ENCODE measurements at places on chromosomes 2 and 18. TPM values are rescaled to one million over a fixed set of nuclear protein-coding genes. Genes with fewer than 3 reads are reported as not detected.

Gene QPCT
- total RNA-seq: 5.0 TPM

Gene GPR45
- not detected for total RNA-seq

DNA sequence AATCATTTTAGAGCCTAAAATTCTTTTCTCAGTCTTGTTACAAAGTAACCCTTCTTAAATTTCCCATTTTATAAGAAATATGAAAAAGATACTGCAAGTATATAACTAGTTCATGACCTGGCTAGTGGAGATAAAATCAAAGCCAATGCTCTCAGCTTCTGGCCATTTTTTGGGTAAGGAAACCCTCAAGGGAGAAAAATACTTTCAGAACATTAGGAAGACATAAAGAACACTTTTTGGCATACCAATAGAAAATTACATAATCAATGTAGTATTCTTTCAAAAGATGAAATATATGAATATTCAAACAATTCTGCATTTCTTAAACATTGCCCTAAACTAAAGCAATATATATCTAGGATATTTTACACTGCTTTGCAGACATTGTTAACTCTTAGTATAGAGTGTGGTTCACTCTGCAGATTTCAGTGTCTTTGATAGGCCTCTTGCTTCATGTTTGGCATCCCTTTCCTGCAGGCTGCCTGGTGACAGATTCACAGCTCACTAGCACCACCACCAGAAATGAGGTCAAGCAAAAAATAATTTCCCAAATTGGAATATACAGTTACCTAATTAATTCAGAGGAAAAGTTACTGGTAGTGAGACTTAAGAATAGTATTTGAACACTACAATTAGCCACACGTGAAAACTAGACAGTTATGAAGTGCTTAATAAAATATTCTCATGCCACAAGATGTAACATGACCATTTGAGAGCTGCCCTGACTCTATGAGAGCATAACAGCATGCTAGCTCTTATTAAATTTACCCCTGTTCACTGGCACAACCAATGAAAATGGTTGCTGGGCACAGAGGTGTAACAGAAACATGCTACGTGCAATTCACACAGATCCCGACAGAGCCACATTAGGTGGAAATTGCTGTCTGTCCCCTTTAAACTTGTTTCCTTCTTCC is 36.0 kb downstream of the PAIP2B start:
- DNase-seq: no peak
- no peak overlapping the region for H3K4me3 ChIP-seq
- no peak overlapping the region for H3K27ac ChIP-seq
- no peaks in the 10 kb centered on the region for H3K4me1 ChIP-seq
- no peaks in the 10 kb centered on the region for H3K36me3 ChIP-seq

DNA sequence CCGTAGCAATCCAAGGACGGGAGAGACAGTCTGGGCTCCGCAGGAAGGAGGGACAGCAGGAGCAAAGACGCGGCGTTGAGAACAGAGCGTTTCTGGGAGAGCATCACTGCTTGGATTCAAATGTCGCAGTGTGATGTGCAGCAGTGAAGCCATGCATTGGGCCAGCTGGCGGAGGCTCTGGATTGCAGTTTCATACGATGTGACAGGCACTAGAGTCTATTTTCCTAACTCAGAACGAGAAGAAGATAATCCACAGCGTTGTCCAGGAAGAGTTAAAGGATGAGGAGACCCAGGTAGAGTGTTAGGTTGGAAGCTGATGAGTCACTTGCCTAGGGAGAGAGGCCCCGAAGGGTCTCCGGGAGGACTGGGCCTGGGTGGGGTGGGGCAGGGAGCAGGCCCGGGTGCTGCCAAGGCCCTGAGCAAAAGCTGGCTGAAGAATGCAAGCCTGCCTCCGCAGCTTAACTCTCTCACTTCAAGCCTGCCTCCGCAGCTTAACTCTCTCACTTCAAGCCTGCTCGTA is 17.7 kb upstream of the SEMA4C start:
- H3K4me3 ChIP-seq: peak overlapping the region; percentile 39
- H3K27ac ChIP-seq: peak overlapping the region; percentile 84
- peaks cover 33% of the 10 kb centered on the region for H3K4me1 ChIP-seq
- H3K27me3 ChIP-seq: no peaks in the 10 kb centered on the region
- no peak for DNase-seq
- H3K36me3 ChIP-seq: no peaks in the 10 kb centered on the region

- H3K27me3 ChIP-seq: no peaks in the 10 kb centered on the region
- H3K27ac ChIP-seq: no peak overlapping the region
- H3K4me3 ChIP-seq: no peak overlapping the region
- H3K4me1 ChIP-seq: no peaks in the 10 kb centered on the region
- no peak for DNase-seq
These were observed 210.3 kb downstream of the CDH20 start for GRCh38 chr18:61543518-61543917.

DNA sequence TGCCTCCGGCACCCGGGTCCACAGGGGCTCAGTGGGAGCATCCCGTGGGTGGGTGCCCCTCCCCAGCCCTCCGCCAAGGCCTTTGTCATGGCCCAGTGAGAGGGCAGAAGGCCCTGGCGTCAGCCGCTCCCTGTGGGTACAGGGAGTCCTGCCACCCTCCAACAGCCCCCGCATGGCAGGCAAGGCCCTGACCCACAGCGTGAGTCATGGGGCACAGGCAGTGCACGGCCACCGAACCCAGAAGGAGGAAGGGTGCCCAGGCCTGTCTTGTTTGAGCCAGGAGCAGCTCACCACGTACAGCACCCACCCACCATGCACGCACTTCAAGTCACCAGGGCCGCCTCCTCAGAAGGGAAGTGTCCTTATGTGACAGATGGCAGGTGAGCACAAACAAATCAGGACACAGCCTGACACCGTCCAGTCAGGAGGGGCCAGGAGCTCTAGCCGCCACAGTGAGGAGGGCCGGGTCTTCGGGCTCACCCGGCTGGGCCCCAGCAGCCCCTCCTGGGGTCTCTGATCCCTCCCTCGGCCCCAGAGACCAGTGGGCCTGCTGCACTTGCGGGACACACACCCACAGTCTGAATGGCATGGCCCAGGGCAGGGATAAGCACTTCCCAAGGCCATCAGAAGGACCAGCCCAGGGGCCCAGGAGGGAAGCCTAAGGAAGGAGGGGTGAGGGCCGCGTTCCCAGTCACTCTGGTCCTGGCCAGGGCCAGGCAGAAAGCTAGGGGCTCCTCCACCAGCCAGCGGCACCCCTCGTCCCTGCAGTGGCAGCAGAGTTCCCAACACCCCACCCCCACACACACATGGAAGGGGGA is 25.8 kb downstream of the BIN1 start:
- H3K27me3 ChIP-seq: no peaks in the 10 kb centered on the region
- H3K27ac ChIP-seq: no peak overlapping the region
- peaks cover 21% of the 10 kb centered on the region for H3K4me1 ChIP-seq
- no peak for DNase-seq
- H3K4me3 ChIP-seq: peak overlapping the region; percentile 30
- no peaks in the 10 kb centered on the region for H3K36me3 ChIP-seq

Data from thoracic aorta (tissue), 2 donors.